ENCODE measurements at places on chromosomes 12 and 14.

DNA sequence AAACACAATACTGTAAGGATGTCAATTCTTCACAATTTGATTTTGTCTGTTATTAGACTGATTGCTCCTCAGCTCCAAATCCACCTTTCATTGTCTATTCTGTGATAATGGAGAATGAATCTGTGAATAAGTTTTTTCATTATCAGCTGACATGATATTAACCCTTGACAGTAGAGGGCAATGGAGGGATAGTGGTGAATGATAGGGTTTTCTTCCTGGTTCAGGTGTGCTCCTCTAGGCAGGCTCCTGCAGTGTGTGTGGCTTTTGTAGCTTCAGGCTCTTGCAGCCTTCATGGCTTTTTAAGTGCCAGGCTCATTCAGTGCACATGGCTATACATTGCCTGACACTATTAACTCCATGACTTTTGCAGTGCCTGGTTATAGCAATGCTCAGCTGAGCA lies 23.4 kb upstream of the ZNF641 start:
- no peak for DNase-seq

- DNase-seq, result no peak
Measured at GRCh38 chr12:16385782-16386646, 38.6 kb downstream of the MGST1 start.

- no peak for DNase-seq
Measured at GRCh38 chr12:27999970-28000369, 27.4 kb upstream of the PTHLH start.

GRCh38 chr14:103067231-103067954 lies 10.0 kb upstream of the CDC42BPB start:
- no peak for DNase-seq

DNA sequence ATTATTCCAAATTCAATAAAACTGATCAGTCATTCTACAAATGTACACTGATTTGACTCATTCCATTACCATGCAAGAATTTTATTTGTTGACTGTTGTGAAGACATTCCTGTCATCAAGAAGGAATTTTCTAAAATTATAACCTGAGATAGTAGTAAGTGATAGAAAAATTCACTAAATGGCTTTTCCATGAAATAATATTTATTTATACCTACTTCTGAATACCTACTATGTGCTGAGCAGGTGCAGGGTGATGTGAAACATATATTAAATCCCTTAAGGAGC lies 841.7 kb downstream of the NRXN3 start:
- no peak for DNase-seq

GRCh38 chr14:24441904-24442239 lies 704 bp downstream of the SDR39U1 start:
- no peak for DNase-seq

DNA sequence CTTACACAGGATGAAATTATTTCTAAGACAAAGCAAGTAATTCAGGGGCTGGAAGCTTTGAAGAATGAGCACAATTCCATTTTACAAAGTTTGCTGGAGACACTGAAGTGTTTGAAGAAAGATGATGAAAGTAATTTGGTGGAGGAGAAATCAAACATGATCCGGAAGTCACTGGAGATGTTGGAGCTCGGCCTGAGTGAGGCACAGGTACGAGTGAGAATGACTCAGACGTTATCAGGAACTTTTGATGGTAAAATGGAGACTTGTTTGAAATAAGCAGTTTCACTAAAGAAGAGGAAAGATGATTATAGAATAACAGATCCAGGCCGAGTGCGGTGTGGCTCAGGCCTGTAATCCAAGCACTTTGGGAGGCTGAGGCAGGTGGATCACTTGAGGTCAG lies 25.6 kb downstream of the KLC1 start:
- no peak for DNase-seq
